ENCODE measurements at places on chromosomes 3 and 15.

- ATAC-seq: no peak
Measured at GRCh38 chr15:85282504-85283115, 97.8 kb upstream of the AKAP13 start.

- ATAC-seq: no peak
Measured at GRCh38 chr15:68413363-68414205, 18.4 kb downstream of the ITGA11 start.

DNA sequence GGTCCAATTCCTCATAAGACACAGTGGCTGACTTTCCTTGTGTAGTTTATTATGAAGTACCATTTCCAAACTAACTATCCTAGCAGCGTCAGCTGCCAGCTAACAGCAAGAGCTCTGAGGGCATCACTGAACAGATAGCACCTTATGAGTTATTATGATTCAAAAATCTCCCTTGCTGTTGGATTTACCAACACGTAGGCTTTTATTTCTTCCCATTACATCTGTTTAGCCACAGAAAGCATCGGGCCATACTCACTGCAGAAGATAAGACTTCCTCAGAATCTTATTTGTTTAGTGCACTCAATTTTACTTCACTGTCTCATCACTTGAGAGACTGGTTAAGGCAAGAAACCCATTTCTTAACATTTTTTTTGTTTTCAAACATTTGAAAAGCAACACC lies 16.2 kb downstream of the CLDN1 start:
- ATAC-seq: no peak

DNA sequence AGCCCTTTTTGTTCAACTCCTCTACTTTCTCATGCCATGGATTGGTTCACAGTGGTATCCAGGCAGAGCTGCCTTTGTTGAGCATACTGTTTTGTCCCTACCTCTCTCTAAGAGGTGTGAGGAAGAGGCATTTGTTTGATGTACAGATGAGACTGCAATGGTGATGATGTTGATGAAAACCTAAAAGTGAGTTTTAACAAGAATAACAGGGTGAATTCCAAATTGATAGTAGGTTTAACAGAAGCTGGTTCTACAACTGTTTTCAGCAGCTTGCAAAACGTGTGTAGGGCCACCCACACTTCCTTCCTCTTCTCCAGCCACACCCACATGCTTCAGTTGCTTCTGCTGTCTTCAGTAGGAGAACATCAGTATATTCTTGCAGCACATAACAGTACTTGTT lies 10.2 kb downstream of the SNRK start:
- ATAC-seq: peak; percentile 71

GRCh38 chr15:39851500-39852092 lies 68.5 kb downstream of the GPR176 start:
- no peak for ATAC-seq

DNA sequence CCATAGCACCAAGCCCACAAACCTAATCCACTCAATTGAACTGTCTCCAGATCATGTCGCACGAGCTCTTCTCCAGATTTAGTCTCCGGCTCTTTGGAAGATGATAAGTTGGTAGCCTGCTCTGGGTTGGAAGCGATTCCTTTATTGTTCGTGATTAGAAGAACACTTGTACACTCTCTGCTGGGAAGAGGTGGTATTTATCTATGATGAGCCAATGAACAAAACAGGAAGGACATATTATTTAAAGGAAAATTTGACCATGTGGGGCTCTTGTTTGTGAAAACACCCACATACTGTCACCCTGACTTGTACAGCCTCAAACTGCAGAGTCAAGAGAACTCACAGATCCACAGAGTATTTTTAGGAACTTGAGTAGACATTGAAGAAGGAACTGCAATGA lies 54.4 kb downstream of the MYZAP start:
- no peak for ATAC-seq

DNA sequence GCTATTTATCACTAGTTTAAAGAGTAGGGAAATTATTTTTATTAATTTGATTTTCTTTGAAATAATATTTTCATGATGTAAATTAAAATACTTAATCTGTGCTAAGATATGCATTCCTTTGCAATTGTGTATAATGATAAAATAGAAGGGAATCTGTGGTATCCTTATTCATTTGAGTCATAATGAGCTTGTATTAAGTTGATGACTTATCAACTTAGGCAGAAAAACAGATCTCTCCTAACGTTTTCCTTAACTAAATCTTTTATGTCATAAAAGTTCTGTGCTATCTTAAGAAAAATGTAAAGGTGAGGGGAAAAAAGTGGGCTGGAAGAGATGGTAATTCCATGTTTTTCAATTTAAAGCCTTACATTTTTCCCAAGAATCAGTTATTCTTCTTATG lies 1.9 kb downstream of the FGF7 start:
- ATAC-seq: no peak

- no peak for ATAC-seq
Measured at GRCh38 chr3:186095561-186096081, 13.3 kb downstream of the ETV5 start.

DNA sequence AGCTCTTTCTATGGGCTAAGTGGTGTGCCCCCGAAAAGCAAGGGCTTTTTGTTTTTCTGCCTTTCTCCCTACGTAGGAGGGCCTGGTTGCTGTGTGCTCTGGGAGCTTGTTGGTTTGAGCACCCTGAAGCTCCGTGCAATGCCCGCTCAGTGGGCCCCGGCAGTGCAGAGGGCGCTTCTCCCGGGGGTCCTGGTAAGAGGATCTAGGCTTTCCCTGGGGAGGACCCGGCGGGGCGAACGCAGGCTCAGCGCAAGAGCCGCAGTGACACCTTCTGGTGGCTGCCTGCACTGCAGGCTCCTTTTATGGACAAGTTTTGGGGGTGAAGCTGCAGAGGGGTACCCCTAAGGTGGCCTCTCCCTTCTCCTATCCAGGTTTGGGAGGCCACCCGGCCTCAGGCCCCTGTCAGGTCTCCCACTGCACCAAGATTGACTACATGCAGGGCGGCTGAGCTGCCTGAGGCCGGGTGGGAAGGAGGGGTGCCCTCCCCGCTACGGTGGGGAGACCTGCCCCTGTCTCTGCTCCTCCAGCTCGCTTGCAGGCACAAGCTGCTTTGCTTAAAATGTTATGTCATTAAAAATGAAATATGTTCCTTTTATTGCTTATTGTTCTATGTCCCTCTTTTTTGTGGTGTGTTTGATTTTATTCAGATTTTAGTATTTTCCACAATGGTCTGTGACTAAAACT lies 387.9 kb downstream of the GABRG3 start:
- ATAC-seq: no peak

- ATAC-seq: peak; percentile 62
Measured at GRCh38 chr3:58577269-58577821, at the start of gene FAM107A. Gene FAM107A, minus strand, starts transcription at chr3:58577391. Its CDS starts 7,531 bp downstream, at chr3:58569860.

DNA sequence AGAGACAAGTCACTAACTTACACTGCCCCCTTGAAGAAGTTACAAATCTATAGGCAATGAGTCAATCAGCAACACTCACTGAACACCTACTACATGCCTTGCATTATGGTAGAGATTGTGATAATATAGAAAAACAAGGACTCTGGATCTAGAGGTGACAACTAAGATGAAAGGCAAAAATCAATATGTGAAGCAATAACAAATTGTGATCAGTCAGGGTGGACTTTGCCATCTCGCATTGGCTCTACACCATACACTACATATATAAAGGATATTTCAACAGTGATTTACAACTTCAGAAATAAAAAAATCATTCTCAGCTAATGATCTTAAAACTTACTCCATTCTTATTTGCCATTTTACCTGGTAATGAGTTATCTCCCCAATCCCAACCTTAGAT lies 210.7 kb upstream of the CD96 start:
- no peak for ATAC-seq

- ATAC-seq: no peak
Measured at GRCh38 chr3:127488141-127488672, 102.3 kb downstream of the TPRA1 start.

DNA sequence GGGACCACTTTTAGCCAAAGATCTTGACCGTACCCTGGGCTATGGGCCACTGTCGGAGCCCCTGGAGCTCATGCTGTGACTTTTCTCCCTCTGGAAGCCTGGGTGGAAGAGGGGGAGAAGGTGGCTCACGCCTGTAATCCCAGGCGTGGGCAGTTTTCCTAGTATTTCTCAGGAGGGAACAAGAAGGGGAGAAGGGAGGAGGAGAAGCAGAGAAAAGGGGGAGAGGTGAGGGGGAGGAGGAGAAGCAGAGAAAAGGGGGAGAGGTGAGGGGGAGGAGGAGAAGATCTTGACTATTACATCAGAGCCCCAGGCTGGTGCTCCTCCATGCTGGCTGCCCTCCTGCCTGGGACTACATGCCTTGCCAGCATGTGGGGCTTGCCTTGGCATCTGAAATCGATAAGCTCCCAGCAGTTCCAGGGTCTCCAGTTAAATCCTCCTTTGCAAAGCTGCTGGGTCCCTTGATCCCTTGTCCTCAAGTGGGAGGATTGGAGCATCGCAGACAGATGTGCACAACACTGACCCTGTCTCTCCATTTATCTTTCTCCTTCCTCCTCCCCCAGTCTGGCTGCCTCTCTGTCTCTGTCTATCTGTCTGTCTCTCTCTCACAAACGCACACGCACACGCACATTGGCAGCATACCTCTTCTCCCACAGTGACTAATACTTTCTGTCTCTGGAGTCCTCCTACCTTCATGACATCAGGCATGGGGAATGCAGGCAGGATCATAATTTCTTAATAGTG lies 41.6 kb downstream of the MRAS start:
- ATAC-seq: peak; percentile 89

- ATAC-seq: no peak
Measured at GRCh38 chr3:194989241-194989640, 281.7 kb downstream of the XXYLT1 start.

- no peak for ATAC-seq
Measured at GRCh38 chr15:89150762-89151664, 62.8 kb downstream of the ABHD2 start.

GRCh38 chr3:42732829-42733459 lies 30.3 kb upstream of the HHATL start:
- ATAC-seq: no peak

- no peak for ATAC-seq
Measured at GRCh38 chr3:194165271-194166018, 29.5 kb downstream of the HES1 start.

DNA sequence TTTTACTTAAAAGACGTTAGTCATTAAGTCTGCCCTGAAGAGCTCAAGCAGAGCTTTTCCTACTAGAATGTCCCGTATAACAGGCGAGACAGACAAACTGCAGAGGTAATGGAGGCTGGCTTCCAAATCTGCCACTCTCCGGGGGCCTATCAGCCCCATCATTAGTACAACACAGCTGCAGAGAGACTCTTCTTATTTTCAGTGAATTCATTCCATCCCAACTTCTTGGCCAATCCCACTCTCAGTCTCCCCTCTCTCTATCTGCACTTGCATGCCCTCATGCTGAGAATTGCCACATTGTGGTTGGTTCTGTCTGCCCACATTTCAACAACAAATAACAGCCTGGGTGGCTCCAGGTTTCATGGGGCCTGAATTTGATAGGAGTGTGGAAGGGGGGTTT lies 412.7 kb downstream of the ERC2 start:
- ATAC-seq: no peak

GRCh38 chr3:3307491-3307890 lies 128.0 kb upstream of the CRBN start:
- ATAC-seq: no peak

- no peak for ATAC-seq
Measured at GRCh38 chr15:57159767-57160166, 216.5 kb upstream of the CGNL1 start.

- ATAC-seq: peak; percentile 69
Measured at GRCh38 chr15:58227706-58228543, 89.7 kb downstream of the AQP9 start.

- ATAC-seq: peak; percentile 39
Measured at GRCh38 chr3:52494886-52495495, at the start of gene STAB1. Gene STAB1, plus strand, starts transcription at chr3:52495338. Its CDS starts 76 bp downstream, at chr3:52495414.

DNA sequence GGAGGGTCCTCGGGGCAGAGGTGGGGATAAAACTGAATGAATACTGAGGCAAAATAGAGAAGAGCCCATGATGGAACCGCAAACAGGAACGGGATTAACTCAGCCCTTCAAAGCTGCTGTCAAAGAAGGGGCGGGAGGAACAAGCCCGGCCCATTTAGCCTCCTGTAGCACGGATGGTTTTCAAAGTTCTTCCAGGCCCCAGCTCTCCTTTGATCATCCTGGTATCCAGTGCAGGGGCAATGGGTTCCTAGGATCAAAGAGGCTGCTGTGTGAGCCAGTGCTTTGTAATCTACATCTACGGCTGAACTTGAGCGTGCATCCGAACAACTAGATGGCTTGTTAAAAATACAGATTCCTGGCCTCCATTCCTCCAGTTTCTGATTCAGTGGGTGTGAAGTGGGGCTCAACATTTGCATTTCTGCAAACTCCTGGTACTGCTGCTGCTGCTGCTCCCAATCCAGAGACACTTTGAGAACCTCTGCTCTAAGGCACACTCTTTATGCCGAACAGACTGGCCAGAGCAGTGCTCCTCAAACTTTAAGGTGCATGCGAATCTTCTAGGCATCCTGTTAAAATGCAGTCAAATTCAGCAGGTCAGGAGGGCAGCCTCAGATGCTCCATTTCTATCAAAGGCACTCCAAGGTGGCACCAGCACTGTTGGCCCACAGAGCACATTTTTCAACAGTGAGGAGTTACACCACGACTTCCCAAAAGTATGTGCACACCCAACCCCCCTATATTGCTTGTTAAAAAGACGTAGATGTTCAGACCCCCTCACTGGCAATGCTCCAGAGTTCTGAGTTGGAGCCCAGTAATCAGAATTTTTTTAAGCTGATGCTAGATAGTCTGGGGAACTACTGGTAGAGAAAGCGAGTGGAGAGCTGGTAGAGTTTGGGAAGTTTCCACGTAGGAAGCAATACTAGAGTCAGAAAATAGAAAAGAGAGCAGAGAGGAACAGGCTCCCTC lies 5.6 kb downstream of the GALNT15 start:
- ATAC-seq: no peak

DNA sequence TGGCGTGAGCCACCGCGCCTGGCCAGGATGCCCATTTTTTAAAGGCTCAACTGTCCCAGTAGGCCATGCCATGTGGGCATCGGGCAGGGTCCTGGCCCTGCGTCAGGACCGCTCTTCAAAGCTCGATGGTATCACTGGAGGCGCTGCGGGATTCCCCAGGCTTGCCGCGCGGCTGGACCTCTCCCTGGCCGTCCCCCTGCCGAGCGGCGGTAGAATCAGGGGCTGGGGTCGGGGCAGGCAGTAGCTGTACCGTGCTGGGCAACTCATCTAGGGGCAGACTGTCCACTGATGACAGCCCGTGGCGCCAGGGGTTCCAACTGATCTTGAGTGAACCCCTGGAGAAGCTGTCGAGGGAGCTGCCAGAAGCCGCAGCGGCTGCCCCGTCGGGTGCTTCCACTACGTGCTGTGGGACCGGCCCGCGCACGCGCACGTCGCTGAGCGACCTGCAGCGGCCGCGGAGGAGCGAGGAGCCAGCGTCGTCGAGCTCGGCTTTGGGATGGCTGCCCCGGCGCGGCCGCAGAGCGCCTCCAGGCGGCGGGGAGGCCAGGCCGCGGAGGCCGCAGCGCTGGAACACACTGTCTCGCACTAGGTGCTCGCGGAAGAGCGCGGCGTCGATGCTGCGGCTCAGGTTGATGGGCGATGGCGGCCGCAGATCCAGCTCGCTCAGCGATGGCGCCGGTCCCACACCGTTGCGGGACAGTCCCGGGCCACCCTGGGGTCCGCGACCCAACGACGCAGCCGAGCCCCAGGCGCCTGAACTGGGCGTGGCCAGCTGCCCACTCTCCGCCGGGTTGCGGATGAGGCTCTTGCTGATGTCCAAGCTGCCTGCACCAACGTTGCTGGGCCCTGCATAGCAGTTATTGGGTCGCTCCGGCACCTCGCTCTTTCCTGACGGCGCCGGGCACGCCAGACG lies 5.8 kb downstream of the PRRT3 start:
- ATAC-seq: peak; percentile 87

- no peak for ATAC-seq
Measured at GRCh38 chr15:28930476-28931291, 44.9 kb downstream of the APBA2 start.

Data from esophagus mucosa (tissue), 1 donor.